ENCODE measurements at places on chromosomes 5 and 9.

DNA sequence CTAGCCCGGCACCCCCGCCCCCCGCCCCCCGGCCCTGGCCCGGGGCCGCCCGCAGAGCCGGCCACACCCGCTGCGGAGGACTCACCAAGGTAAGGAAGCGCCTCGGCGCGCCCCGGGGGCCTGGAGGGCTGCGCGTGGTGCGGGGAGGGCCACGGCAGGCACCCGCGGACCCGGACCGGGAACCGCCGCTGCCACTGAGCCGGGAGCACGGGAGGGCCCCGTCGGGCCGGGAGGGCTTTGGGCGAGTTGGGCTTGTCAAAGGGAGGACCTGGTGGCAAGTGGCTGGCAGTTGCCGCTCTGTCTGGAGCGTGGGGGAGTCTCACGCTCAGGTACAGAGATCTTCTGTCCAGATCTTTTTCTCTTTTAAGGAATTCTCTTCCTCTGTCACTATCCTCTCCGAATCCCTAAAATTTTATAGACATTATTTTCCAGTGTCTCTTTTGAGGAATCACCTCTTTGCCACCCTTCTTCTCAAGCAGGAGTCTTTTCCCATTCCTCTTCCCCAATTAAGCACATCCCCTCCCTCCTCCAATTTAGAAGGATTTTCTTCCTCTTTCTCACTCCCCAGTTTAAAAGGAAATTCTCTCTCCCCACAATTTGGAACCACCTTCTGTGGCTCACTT lies 11.3 kb upstream of the LHX2 start:
- no peak for DNase-seq

DNA sequence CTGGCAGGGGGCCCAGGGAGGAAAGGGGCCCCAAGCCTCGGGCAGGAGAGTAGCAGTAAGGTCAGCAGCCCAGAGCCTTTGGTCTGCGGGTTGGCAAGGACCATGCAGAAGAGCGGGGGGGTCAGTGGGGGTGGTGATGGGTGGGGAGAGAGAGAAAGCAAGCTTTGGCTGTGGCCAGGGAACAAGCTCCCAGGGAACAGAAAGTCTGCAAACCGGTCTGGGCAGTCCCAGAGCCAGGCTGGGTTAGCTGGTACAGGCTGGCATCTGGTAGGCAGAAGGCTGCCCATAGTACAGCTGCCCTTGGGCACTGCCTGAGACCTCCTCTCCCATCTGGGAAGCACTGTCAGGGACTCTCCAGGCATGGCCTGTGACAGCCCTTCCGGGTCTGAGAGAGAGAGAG lies 10.5 kb upstream of the EPB41L4B start:
- no peak for DNase-seq

- DNase-seq = no peak
These were observed 115.9 kb downstream of the DROSHA start for GRCh38 chr5:31415960-31416359.

DNA sequence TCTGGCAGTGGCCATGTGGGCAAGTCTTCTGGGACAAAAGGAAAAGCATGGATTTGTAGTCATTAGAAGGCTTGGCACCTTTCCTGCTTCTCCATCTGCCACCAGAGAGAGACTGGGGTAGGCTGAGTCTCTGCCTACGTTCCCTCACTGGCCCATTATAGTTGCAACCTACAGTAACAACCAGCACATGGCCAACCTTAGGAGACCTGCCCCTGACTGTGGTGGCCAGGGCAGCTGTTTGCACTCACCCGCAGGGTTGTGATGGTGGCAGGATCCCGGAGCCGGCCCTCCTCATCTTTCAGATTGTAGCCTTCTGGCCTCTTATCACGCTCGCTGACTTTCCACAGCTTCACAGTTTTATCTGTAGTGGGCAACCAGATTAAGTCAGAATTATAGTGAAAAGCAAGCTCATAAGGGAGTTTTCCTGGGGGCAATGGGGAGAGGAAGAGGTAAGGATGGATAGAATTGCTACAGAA lies 174.9 kb upstream of the GPR151 start:
- peak; percentile 96 for DNase-seq

DNA sequence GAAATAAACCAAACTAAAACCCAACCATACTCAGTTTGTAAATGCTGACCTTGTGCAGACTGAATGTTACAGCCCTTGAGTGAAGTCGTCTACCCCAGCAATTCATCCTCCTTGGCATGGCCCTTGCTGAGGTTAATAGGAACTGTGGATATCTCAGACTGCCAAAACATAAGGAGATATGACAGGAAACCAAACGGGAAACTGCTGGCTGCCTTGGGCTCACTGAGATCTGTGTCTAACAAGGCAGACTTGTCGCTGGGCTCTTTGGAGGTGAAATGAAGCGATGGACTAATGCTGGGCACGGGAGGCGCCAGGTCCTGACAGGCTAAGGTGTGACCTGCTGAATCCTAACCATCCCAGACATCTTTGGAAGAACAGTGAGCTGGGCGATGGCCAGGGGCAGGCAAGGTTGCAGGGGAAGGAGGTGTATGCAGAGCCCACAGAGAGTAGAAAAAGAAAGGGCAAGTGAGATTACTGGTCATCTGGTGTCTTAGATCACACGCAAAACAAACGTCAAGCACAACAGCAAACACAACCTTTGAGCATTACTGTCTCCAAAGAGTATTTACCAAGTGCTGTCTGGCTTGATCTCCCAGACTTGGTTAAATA lies 44.6 kb upstream of the ALDH1A1 start:
- DNase-seq = no peak

GRCh38 chr5:107958861-107959260 lies 288.1 kb upstream of the EFNA5 start:
- DNase-seq = no peak

- DNase-seq = peak; percentile 75
These were observed 566.6 kb downstream of the ZNF608 start for GRCh38 chr5:124179819-124180218.

- no peak for DNase-seq
These were observed 330.2 kb downstream of the OSTF1 start for GRCh38 chr9:75418518-75418917.

GRCh38 chr5:149220750-149221149 lies 50.9 kb upstream of the AFAP1L1 start:
- DNase-seq = no peak

GRCh38 chr5:137126829-137127228 lies 372.3 kb downstream of the SPOCK1 start:
- DNase-seq = no peak

DNA sequence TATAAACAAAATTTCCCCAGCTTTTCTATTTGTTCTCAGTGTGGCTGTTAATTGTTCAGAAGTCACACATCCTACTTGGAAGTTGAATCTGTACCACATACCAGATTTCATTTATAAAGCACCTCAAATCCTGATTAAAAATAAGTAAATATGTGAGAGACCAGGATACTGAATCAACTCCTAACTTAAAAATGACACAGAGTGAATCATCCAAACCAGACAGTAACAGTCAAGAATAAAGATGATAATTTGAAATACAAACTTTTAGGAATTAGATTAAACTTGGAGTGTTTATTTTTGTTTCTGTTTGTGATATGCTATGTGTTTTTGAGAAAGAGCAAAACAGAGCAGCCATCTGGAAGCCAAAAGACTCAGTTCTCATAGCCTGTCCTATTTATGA lies 633.2 kb upstream of the RORB start:
- DNase-seq = no peak

DNA sequence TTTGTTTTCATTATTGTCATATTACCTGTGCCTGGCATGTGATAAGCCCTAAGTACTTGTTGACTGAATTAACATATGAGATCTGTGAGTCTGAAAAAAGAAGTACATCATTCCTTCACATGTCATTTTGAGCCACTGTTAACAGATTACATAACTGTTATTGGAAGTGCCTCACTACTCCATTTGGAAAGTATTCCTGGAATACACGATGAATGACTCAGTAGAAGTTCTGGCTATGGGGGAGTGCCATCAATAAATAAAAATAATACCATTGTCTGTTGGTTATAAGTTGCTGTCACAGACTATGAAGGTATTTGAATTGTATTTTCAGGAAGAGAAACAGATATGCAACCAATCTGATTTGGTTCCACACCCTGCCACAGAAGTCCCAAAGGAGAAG lies 12.9 kb downstream of the NIPSNAP3B start:
- DNase-seq = no peak

- DNase-seq = no peak
These were observed 76.9 kb downstream of the MED27 start for GRCh38 chr9:132002643-132003318.

GRCh38 chr5:141373673-141374317 lies at the start of gene PCDHGA6:
Gene PCDHGA6, plus strand, starts transcription at chr5:141373891. Its CDS starts 193 bp downstream, at chr5:141374084.
- no peak for DNase-seq

GRCh38 chr9:36053971-36054370 lies 17.3 kb downstream of the RECK start:
- DNase-seq = no peak

Data from NCI-H1694 treated with DMSO at 0.1 percent for 48 hours (cell line).